ENCODE measurements at places on chromosomes 2 and 18.

GRCh38 chr2:6072768-6073167 lies 380.6 kb downstream of the SOX11 start:
- no peak for DNase-seq

DNA sequence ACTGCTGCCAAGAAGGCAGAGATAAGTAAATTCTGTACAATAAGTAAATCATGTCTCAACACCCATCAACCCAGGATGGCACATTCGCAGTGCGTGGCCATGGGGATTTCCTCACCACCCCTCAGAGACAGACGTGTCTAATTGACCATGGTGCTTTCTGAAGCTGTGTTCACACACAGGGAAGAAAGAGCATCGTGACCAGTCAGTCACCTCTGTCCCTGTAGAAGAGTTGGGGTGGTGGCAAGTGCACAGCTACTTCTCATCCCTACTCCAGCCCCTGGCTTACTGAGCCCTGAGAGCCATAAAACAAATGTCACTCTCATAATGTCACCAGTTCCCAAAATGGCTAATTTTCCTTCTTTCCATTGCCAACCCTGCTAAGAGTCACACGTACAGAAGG lies 31.3 kb upstream of the MLPH start:
- DNase-seq, result no peak

- DNase-seq, result no peak
These were observed 150.2 kb downstream of the PARD3B start for GRCh38 chr2:204695506-204695905.

- DNase-seq, result no peak
These were observed 62.6 kb downstream of the COL5A2 start for GRCh38 chr2:189116979-189117378.

DNA sequence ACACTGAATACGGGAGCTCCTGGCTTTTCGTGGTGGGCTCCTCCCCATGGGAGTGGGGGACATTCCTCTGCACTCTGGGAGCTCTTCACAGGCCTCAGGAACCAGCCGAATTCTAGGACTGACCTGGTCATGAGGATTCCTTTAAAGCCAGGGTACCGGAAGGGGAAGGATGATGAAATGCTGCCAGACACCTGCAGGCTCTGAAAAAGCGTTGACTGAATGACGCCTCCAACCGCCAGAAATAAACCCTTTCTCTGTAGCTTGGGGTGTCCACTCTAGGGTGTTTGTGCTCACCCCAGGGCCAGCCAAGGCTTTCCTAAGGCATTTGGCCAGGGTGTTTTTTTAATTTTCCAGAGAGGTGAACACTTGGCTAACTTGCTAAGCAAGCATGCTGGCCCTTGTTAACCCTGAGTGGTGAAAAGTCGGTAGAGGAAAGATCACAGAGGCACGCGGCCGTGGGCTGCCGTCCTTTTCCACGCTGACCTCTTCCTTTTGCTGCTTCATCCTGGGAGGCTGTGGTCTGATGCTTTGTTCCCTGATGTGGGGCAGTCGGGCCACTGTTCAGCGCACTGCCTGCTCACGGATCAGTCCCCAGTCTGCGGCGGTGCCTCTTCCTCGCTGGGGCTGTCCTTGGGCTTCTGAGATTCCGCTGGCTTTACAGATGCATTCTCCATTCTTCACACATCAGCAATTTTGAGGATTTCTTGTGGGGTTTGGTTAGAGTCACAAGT lies 32.0 kb downstream of the IMPA2 start:
- no peak for DNase-seq

- DNase-seq, result no peak
These were observed 28.9 kb upstream of the NT5DC4 start for GRCh38 chr2:112691881-112692281.

DNA sequence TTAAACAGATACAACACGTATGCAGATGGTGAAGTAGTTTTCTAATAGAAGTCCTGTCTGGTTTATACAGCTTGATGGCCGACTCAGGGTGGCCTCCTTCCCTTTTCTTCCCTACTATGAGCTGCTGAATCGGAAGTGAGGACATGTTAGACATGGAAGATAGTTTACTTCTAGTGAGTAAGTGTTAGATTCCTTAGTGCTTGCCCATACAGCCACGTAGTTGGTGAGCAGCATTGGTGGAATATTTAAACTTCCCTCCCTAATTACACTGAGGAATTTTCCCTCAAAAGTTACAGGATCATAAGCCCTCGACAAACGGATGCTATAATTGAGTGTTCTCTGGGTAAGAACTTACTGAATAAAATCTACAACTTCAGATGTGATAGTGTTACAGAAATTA lies 52.1 kb downstream of the RHBDD1 start:
- DNase-seq, result no peak

DNA sequence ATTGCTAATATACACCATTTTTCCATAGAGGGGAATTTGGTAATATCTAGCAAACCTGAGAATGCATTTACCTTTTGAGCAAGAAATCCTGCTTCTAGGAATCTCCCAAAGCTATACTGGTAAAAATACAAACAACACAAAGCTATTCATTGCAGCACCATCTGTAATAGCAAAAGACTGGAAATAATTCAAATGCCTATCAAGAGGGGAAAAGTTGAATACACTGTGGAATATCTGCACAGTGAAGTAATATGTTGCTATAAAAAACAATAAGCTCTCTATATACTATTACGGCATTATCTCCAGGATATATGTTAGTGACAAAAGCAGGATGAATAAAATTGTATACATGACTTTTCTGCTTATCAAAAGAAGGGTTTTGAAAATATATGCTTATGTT lies 112.3 kb upstream of the CHAC2 start:
- no peak for DNase-seq

DNA sequence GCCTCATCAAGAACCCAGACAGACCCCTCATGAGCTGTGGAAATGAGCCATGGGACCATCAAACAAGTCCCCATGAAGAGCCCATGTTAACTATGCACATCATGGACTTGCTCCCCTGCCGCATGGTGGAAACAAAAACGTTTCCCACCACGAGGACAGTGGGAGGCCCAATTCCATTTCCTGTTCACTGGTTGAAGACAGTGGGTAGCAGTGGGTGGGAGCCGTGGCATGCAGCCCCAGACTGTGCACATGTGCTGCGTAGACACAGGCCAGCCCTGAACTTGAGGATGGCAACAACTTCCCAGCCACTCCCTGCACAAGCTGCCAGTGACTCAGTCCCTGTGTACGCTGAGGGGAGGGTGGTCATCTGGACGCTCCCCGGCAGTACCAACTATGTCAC lies 108.4 kb upstream of the LMAN1 start:
- DNase-seq, result no peak

DNA sequence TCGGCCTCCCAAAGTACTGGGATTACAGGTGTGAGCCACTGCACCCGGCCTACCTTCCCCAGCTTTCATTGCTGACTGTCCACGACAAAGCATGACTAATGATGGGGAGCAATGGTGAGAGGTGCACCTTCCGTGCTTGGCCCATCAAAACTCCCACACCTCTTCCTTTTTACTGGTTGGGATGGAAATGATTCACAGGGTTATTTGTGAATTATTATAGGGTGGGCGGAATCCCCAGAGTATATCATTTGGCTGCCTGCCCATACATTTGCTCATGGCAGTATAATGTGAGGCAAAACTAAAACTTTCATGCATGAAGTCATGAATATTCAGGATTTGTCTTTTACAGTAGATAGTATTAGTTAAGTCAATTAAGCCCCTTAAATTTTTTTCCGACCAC lies 334.2 kb upstream of the NETO1 start:
- no peak for DNase-seq
